ENCODE measurements at places on chromosomes 2 and 18.

DNA sequence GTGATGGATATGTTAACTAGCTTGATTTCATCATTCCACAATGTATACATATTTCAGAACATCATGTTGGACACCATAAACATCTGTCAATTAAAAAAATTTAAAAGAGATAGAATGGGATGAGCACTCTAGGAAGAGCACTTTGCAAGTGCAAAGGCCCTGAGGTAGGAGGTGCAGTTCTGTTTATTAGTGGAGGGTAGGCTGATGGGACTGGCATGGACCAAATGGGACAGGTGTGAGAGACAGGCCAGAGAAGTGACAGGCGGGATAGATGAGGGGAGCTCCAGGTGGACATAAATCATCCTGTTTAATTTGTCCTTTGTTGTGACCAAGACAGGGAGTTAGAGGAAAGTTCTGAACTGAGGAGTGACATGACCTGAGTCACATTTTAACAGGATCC, 477.9 kb downstream of the TSN start:
- DNase-seq = no peak

DNA sequence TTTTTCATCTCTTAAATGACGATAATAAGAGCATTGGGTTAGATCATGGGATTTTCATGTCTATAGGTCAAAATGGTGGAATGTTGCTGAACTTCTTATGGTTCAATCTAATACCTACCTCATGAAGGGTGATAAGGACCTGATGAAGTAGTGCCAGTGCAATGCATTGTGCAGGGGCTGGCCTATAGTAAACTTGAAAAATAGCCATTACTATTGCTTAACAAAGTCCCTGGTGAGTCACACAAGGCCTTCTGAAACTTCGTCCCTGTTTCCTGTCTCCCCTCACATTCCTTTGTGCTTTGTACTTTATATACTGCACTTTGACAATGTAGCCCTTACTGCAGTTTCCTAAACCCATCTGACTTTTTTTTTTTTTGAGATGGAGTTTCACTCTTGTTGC, 515.9 kb downstream of the SLC4A3 start:
- DNase-seq = no peak

DNA sequence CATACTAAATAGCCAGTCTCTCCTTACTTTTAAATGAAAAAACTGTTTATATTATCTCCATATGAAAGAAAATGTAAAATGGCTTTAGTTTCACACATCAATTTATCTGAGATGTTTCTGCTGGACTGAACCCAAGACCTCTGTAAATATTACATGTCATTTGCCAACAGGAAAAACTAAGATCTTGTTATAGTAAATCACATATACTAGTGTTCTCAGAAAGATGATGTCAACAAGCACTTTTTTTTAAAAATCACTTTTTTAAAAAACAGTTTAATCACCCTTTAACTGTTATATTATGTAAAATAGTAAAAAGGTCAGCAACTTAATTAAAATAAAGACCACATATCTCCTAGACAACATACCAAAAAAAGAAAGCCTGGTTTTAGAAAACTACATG, 46.3 kb downstream of the PTPN2 start:
- no peak for DNase-seq

DNA sequence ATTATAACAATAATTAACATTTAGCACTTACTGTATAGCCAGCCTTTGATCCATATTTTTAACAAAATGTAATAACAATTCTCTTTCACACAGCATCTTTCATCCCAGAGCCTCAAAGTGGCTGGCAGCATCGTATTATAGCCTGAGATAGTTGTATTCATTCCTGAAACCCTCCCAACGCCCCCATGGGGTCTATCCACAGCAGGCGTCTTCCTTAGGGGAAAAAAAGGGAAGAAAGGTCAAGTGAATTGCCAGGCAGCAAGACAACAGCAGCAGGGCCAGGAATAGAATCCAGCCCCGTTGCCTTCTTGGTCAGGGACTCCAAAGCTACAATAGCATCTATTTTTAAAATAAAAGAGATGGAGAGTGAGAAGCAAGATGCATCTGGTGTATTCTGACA, 424.4 kb upstream of the ID2 start:
- DNase-seq = no peak

Measured in ecto neural progenitor cell (in vitro differentiated cells).